Stimulated activated CD4-positive, alpha-beta T cell treated with anti-CD3 and anti-CD28 coated beads, Interleukin-1b, Interleukin-23, amount 100 ng/mL, for 1 hour (primary cell): ENCODE measurements at places on chromosomes 16 and 17.

DNA sequence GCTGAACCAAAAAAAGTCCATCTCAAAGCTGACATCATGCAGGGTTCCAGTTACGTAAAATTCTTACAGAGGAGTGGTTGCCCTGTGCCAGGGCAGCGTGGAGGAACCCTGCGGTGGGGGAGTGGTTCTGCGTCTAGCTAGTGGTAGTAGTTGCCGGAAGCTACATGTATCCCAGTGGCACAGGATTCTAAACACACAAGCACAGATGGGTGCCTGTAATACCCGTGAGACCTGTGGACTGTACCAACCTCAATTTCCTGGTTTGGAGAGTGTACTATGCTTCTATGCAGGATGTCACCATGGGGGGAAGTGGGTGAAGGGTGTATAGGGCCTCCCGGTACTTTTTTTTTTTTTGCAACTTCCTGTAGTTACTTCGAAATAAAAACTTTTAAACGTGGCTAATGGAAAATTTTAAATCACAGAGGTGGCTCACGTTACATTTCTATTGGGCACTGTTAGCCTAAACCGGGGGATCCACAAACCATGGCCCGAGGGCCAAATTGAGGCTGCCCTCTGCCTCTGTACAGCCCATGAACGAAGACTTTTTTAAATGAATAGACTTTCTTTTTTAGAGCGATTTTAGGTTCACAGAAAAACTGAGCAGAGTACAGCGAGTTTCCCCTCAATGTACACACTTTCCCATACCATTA, 38.5 kb downstream of the TBC1D16 start:
- DNase-seq: no peak

DNA sequence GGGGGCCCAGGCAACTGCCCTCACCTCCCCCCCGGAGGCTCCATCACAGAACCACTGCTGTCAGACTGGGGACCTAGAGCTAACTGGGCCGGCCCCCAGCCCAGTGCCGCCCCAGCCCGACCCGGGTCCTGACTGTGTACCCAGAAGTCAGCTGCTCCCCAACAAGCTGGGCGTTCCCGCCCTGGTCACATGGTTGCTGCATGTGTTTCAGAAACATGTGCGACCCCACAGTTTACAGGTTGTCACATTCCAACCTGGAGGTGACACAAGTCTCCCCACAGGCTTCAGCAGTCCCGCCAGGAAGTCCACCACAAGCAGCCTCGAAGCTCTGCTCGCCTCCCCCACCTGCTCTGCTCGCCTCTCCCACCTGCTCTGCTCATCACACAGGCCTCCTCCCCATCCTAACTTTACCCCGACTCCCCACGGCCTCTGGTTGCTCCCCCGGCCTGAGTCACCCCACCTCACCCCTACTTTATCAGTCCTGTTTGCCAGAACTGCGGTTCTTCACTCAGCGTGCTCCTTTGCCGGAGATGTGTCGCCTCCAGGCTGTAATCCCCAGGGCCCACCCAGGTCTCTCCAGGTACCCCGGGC, 968 bp downstream of the MRPL28 start:
- no peak for DNase-seq

DNA sequence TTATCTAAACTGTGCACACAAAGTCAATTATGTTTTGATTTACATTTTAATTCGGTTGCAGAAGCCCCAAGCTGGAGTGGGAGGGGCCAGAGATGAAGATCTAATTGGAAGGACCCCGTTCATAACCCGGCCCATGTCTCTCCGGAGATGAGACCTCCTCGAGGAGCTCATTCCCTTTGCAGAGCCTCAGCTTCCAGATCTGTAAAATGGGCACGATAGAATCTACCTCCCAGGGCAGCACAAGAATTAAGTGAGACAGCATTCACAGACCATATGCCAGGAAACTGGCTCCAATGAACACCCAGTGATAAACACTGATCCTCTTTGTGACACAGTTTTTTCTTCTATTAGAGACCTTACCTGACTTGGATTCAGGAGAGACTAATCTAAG, 446.5 kb upstream of the CDH5 start:
- no peak for DNase-seq

GRCh38 chr16:8585857-8586256, 4.5 kb downstream of the TMEM114 start:
- no peak for DNase-seq

- no peak for DNase-seq
Measured at GRCh38 chr17:80696456-80696855, 151.8 kb downstream of the RPTOR start.

GRCh38 chr17:75806822-75807500, 22.4 kb downstream of the UNK start:
- no peak for DNase-seq

DNA sequence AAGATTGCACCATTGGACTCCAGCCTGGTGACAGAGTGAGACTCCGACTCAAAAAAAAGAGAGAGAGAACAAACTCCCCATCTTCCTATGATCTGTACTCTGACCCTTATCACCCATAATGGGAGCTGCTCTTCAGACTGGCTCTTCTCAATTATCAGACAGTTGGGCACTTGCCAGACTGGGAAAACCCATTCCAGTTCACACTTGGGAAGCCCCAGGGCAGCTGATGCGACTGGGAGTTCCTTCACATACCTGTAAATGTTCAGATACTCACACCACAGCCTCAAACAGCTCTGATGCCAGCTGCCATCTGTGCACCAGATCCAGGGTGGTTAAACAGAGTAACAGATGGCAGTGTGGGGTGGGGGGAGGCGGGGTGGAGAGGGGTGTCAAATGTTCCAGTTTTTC, 23.8 kb upstream of the TMEM101 start:
- DNase-seq: no peak

DNA sequence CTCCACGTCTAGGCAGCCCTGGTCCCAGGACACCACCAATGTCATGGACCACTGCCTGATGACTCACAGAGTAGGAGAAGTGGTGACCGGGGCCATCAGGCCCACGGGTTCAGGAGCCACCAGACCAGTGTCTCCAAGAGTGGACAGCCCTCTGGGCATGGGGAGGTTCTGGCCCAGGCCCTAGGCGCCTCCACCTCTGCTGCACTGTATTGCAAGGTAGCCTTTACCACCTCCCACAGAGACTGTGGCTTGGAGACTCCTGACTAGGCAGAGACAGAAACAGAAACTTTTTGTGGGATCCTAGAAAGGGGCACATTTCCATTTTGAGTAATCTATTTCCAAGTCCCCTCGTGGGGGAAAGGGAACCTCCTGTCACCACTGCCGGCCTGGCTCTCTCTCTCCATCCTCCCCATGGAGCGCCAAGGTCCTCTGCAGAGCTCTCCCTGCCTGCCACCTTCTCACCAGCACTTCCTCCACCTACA, 2.9 kb downstream of the CDIP1 start:
- no peak for DNase-seq

- no peak for DNase-seq
Measured at GRCh38 chr16:12146966-12147365, 170.4 kb downstream of the SNX29 start.

GRCh38 chr17:50276588-50277356, 2.5 kb downstream of the TMEM92 start:
- no peak for DNase-seq

DNA sequence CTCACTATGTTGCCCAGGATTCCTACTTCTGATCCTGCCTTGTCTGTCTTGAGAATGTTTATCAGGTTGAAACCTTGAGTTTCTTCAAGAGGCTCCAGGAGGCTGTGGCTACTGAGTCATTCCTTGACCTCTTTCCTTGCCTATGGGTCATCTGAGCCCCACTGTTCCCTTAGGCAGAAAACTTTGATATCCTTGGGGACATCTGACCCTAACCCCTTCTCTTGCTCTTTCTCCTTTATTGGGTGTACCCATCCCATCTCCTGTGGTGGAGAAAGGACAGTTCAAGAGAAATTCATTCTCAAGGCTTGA, 12.5 kb downstream of the ARL4D start:
- no peak for DNase-seq

DNA sequence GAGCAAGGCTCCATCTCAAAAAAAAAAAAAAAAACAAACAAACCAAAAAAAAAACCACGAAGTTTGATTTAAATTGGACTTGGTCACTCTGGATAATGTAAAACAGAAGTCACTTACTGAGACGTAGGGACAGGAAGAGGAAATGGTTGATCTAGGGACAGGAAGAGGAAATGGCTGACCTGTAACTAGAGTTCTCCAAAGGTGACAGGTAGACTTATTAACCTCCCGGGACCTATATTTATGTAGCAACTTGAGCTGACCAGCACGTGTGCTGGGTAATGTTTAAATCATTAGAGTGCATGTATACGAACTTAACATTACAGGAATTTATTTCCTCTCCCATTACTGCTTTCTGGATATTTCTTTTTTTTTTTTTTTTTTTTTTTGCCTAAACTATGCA, 81.5 kb upstream of the DHX40 start:
- DNase-seq: no peak

DNA sequence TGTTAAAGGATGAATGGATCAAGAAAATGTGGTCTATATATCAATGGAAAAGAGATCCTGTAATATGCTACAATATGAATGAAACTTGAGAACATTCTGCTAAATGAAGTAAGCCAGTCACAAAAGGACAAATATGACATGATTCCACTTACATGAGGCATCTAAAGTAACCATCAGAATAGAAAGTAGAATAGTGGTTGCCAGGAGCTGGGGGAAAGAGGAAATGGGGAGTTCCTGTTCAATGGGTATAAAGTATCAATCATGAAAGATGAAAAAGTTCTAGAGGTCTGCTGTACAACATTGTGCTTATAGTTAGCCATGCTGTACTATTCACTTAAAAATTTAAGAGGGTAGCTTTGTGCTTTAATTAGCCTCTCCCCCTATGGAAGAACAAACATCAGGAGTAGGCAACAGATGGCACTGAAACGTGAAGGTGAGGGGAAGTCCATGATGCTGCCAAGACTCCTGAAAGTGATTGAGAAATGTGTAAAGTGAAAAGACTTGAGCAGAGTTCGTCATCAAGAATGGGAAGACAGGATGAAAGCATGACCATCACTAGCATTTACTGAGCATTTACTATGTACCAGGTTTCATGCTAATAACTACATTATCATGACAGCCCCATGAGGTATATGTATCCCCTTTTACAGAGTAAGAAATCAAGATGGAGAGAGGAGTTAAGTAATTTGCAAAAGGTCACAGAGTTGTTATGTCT, 167.2 kb downstream of the CYB561 start:
- no peak for DNase-seq

GRCh38 chr17:78944956-78945355, 19.8 kb upstream of the TIMP2 start:
- no peak for DNase-seq
